ENCODE measurements at places on chromosomes 3 and 15.

- no peak for DNase-seq
Measured at GRCh38 chr3:50759015-50759414, 84.3 kb downstream of the DOCK3 start.

DNA sequence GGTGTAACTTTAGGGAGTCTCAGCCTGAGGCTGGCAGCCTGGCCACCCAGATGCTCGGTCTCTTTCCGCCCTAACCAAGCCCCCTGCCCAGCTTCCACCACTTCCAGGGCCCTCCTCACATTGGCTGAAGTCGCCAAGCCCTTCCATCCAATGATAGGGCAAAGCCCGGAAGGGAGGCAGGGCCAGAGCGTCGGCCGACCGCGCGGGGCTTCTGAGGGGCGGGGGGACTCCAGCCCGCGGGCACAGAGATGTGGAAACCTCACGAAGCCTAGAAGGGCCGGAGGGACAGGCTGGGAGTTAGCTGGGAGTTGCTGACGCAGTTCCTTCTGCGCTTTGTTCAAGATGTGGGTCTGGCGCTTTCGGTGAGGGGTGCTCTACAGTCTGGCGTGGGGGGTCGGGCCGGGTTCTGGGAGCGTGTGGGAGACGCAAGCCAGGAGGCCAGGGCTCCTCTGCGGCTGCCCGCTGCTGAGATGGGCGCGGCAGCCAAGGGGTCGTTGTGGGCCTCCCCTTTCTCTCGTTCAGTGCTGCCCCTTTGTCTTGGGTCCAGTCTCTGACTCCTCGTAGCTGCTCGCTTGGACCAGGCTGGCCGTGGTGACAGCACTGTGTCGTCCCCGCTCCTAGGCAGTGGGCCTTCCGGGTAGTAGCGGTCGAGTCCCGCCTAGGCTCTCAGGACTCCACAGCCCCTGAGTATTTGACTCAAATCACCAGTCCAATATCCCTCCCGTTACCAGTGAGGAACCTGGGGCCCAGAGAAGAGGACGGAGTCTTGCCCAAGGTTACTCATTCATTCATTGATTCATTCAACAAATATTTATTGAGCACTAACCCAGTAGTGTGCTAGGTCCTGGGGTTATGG, at the start of gene ZNF660:
Gene ZNF660 (plus strand): TSS at position 319 of the 856 bp plus-strand sequence. CDS start 9,230 bp downstream, outside the sequence.
- DNase-seq, result peak; percentile 42

GRCh38 chr3:58491506-58492402, at the start of gene KCTD6:
Gene KCTD6 (plus strand): TSS chr3:58492096. CDS start chr3:58498756, 6,660 bp downstream.
- peak; percentile 96 for DNase-seq

DNA sequence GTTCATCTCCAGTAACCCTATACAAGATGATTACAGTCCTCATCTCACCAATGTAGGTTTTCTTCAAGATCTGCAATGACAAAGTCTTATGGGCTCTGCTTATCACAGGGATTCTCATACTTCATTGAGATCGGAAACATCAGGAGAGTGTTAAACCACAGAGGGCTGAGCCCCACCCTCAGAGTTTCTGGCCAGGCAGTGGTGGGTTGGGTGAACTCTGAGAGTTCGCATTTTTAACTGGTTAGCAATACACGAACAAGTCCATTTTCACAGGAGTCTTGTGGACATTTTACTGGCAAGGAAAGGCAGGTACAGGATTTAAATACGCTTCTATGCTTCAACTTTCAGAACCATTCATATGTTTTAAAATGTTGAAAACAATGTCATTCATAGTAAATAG, 366.7 kb upstream of the ROBO2 start:
- DNase-seq, result no peak

DNA sequence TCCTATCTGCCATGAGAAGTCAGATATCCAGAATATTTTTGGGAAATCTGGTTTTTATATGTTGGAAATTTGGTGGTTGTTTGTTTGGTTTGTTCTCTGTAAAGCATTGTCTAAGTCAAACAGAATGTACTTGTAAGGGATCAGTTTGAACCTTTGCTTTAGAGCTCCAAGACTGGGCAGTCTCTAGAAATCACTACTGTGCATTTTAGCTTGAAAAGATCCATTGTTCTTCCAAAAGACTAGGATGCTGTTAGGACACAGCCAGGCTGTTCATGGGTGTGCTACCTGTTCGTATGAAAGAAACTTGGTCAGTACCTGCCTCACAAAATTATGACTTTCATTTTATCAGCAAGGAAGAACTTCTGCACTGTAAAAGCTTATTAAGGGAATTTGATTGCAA, 182.6 kb downstream of the WDR72 start:
- no peak for DNase-seq

DNA sequence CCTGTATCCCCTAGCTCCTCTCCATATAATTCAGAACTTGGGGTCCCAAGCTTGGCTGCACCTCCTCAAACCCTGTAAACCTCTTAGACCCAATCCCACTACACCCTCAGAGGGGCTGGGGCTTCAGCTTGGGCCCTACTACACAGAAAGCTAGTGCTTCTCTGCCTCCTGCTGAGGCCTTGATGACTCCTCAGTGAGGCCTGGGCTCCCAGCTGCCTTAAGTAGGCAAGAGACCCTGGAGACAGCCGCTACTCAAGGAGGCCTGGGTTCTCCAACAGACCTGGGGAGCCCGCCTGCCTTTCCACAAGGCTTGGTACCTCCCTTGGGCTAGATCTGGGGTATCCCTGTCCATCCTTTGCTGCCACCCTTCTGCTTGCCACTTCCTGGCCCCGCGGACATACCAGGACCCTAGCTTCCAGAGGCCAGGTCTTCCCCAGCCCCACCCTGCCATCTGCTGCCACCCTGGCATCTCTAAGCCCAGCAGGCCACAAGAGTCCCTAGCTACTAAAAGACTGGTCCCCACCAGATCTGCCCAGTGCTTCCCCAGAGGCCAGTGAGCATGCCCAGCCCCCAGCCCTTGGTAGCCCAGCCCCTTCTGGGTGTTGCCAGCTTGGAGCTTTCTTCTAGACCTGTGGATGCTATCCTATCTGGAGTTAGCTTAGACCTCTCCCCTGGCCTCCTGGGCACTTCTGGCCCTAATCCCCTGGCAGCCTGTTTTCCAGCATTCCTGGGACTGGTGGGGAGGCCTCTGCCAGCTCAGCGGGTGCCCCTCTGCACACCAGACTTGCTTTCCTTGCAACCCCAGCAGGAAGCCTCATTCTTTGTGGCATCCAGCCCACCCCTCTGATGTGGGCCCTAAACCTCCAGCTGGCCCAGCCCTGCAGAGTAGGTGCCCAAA, 13.7 kb downstream of the C15orf39 start:
- no peak for DNase-seq

DNA sequence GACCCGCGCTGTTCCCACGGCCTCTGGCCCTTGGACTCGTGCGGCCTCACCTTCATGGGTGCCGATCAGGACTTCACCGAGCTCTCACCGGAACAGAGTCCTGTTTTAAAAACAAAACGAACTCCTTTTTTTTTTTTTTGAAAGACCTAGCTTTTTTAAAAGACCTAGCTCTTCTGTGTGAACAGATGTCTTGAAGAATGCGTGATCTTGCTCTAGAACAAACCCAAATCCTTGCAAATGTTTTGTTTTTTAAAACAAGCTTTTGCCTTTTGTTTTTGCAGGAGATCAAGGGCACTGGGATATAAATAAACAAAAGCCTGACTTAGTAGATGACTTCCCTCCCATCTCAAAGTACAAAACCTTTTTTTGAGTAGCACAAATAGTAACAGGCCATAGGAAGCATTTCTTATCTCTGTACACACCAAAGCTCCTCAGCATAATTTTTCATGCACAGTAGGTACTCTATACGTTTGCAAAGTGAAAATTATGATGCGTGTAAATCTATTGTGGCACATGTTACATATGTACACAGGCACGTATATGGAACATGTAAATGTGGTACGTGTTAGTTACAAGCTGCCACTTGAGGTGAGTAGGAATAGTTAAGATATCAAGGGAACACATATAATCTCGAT, 1.1 kb upstream of the MSL2 start:
- no peak for DNase-seq

GRCh38 chr3:155110996-155111901, 31.1 kb downstream of the MME start:
- peak; percentile 31 for DNase-seq

DNA sequence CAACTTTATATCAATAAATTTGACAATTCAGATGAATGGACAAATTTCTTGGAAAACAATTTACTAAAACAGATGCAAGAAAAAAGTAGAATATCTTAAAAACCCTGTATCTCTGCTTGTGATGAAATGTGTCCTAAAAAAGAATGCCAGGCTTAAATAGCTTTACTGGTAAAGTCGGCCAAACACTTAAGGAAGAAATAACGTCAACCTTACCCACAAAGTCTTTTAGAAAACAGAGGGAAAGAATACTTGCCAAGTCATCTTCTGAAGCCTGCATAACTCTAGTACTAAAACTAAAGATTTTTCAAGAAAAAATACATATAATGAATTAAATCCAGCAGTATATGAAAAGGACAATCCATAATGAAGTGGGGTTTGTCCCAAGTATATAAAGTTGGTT, 111.1 kb downstream of the RASA2 start:
- no peak for DNase-seq

DNA sequence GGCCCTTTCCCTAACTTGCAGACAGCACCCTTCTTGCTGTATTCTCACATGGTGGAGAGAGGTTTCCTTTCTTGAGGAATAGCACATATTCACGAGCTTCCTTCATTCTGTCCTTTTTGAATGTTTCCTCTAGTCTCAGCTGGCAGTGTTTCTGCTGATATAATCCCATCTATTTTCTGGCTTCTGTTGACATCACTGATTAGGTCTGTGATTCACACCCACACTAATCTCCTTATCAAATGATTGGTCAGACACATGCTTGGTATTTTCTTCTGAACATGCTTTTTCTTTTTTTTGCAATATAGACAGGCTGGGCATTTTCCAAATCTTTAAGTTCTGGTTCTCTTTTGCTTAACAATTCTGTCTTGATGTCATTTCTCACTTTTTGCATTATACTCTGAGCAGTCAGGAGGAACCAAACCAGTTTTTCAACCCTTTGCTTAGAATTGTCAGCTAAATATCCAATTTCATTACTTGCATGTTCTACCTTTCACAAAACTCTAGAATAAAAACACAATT, 65.4 kb downstream of the OXSM start:
- DNase-seq, result no peak

DNA sequence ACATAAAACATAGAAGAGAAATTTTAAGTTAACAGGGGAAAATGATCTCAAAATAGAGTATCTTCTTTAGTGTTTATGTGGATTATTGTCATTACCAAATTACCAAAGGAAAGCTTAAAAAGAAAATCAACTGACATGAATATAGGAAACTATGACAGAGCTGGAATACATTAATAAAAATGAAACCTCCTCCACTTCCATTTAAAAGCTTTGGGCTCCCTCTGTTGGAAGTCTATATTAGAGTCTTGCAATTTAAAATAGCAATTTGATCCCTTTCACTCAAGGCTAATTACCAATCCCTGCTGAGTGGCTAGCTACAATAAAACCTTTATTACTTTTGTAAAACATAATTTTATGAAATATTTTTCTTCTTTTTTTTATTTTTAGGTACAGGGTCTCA, 61.4 kb upstream of the IMPG2 start:
- DNase-seq, result peak; percentile 36

DNA sequence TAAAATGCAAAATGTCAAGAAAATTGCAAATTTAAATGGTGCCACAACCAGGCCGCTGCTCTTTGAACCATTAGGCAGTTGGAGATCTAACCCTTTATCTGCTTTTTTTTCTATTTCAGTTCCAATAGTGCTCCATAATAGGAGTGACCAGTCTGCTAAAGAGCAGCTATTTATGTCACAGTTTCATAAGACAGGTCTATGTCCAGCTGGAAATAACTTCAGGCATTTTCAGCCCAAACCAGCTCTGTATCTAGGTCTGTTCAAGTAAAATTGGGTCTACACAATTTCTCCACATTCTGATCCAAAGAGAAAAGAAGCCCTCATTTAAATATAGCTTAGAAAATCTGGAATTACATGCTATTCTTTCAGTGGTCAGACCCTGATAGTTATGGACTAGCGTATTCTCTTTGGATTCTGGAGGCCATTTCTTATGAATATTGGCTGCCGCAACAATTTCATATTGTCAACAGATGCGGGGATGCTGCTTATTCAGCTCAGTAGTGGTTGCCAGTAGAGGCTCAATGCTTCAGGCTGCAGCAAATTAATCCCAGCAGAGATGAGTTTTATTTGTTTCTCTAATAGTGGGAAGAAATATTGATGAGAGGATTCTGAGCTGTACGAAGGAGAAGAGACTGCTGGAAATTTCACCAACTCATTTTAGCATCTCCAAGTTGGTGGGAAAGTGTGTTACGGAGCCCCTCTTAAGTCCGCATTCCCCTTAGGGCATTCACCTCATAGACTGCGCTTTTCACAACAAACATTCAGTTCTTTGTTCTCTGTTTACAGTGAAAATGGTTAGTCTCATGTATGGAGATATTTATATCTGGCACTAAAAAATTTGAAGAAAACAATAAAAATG, 887.0 kb downstream of the ROBO1 start:
- DNase-seq, result no peak

- peak; percentile 5 for DNase-seq
Measured at GRCh38 chr3:30750967-30751366, 143.5 kb downstream of the GADL1 start.

DNA sequence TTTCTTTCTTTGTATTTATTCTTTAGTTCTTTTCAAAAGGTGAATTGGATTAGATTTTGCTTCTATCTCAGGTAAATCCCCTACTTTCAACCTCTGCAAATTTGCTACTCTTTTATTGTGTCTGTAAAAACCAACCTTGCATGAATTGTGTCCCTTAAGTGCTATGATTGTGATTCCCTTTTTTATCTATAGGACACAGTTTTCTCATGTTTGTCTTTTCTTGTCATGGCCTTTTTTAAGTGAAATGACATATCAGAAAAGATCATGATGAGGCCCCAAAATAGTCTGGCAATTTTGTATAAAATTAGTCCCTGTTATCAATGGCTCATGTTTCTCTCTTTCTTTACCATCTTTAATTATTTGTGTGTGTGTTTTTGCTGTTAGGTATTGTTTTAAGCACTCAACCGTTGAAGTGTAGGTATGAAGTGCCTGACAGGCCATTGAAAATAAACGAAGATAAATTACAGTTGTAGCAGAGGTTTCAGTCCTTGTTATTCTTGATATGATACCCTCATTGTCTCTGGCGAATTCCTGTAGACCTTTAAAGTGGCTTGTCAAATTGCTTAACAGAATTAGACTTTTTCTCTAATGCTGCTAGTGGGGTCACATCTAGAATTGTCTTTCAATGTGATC, 184.3 kb downstream of the UBE2E2 start:
- DNase-seq, result no peak

- DNase-seq, result no peak
Measured at GRCh38 chr15:76863123-76863522, 42.0 kb downstream of the SCAPER start.

DNA sequence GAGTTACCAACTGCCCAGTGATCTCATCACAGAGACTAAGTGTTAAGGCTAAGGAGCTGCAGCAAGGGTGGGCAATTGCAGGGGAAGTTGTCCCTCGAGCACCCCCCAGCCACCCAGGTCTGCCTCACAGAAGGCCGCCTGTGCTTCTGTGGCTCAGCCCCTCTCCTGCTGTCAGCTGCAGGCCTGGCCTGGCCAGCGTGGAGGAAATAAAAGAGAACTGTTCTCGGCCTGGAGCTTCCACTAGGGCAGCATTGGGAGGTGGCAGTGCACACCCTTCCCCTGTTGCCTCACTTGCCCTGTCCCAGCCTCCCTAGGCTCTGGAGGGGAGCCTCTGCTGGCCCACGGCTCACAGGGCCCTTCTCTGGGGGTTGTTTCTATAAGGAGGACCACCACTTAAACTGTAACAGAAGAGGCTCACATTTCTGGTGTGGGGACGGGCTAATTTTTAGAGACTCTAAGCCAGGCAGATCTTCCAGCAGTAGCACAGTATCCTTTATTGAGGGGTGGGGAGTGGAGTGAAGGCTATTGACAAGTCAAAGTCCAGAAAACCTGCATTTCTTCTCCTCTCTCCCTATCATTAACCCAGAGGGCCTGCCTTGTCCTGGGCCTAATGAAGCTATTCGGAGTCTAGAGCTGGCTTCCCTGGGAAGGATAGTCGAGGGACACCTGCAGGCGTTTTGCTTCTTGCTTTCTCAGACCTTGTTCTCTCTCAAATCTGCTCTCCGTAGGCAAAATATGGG, 75.6 kb upstream of the ADPGK start:
- no peak for DNase-seq

Measured in B cell (primary cell).